Stimulated activated CD8-positive, alpha-beta memory T cell treated with anti-CD3 and anti-CD28 coated beads, Interleukin-12 subunit alpha, Interleukin-12 subunit beta, amount 100 ng/mL, for 4 hours (primary cell): ENCODE measurements at places on chromosomes 12 and 14.

- no peak for DNase-seq
Observed at GRCh38 chr14:100106250-100107112, 41.3 kb downstream of the EVL start.

- no peak for DNase-seq
Observed at GRCh38 chr14:76136476-76137110, 15.1 kb upstream of the GPATCH2L start.

DNA sequence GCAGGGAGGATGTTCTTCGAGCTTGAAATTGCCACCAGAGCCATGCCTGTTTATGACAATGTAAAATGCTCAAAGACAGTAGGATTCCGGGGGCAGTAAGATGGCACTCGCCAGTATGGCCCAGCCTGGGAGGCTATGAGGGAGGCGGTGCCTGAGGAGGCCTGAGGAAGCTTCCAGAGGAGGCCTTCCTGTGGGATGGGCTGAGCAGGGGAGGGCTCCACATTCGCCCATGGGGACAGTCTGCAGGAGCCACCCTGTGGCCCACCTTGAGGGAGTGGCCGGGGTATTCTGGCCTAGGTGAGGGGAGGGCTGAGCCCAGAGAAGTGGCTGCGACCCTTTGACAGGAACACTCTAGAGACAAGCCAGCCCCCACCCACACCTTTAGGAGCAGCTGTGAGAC lies 50.7 kb downstream of the IQSEC3 start:
- no peak for DNase-seq

DNA sequence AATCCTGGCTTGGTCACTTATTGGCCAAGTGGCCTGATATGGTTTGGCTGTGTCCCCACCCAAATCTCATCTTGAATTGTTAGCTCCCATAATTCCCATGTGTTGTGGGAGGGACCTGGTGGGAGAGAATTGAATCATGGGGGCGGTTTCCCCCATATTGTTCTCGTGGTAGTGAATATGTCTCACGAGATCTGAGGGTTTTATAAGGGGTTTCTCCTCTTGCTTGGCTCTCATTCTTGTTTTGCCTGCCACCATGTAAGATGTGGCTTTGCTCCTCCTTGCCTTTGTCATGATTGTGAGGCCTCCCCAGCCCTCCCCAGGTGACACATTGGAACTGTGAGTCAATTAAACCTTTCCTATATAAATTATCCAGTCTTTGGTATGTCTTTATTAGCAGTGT lies 18.8 kb upstream of the P2RX4 start:
- DNase-seq, result no peak

GRCh38 chr14:77897374-77897773 lies 97.5 kb downstream of the ADCK1 start:
- no peak for DNase-seq

GRCh38 chr14:65242732-65243134 lies 140.4 kb upstream of the MAX start:
- no peak for DNase-seq

- DNase-seq, result no peak
Observed at GRCh38 chr12:124694250-124694649, 126.8 kb upstream of the NCOR2 start.

GRCh38 chr12:56086096-56086495 lies 6.1 kb downstream of the ERBB3 start:
- no peak for DNase-seq

GRCh38 chr14:100304825-100305323 lies 1.4 kb downstream of the SLC25A29 start:
- no peak for DNase-seq

DNA sequence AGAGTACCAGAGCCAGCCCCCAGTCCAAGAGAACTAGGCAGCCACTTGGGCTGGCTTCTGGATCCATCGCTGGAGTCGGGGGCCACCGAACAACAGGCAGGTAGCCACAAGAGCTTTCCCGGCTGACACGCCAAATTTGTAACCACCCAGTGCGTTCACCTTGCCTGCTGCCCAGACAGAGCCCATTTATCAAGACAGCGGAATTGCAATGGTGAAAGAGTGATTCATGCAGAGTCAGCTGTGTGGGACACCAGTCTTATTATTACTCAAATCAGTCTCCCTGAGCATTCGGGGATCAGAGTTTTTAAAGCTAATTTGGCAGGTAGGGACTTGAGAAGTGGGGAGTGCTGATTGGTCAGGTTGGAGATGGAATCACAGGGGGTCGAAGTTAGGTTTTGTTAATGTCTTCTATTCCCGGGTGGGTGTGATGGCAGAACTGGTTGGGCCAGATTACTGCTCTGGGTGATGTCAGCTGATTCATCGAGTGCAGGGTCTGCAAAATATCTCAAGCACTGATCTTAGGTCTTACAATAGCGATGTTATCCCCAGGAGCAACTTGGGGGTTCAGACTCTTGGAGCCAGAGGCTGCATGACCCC lies 64.3 kb downstream of the PDE6H start:
- no peak for DNase-seq

- DNase-seq, result no peak
Observed at GRCh38 chr14:101471723-101472517, 89.4 kb upstream of the DIO3 start.

DNA sequence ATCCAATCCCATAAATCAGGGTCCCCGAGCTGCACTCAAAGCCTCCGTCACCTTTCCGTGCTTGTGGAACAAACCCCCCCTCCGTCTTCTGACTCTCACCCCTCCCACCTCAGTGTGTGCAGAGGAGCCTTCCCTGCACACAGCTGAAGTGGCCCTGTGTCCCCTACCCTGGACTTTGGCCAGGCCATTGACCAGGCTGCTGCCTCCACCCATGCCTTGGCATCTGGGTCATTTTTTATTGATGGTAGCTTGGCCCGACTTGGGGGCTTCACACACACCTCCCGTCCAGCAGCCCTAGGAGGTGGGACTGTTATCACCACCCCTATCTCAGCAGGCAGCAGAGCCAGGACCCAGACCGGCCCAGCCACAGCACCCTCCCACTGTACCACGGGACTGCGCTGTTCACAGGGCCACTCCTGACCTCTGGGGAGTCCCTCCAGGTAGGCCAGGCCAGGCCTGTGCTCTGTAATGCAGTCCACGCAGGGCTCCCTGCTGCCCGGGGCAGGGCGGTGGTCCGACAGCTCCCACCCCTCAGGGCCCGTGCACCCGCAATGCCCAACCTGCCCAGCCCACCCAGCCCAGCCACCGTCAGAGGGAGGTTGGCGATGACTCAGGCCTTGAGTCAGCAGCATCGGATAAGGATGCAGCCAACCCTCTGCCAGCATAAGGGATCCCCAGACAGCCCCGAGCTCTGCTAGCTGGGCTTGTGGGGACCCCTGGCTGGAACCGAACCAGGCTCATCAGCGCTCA lies 9.2 kb upstream of the INF2 start:
- DNase-seq, result no peak

- no peak for DNase-seq
Observed at GRCh38 chr14:99260587-99261551, 11.1 kb downstream of the BCL11B start.

- no peak for DNase-seq
Observed at GRCh38 chr14:89137526-89138163, 279.4 kb downstream of the FOXN3 start.

GRCh38 chr12:116336542-116337065 lies 59.1 kb upstream of the MED13L start:
- DNase-seq, result no peak

- no peak for DNase-seq
Observed at GRCh38 chr14:91012045-91012444, 48.4 kb downstream of the RPS6KA5 start.

- no peak for DNase-seq
Observed at GRCh38 chr12:130372936-130373335, 35.2 kb downstream of the PIWIL1 start.

- DNase-seq, result no peak
Observed at GRCh38 chr12:119225454-119225853, 46.7 kb downstream of the HSPB8 start.

GRCh38 chr14:99101855-99102461 lies 170.0 kb downstream of the BCL11B start:
- DNase-seq, result no peak

DNA sequence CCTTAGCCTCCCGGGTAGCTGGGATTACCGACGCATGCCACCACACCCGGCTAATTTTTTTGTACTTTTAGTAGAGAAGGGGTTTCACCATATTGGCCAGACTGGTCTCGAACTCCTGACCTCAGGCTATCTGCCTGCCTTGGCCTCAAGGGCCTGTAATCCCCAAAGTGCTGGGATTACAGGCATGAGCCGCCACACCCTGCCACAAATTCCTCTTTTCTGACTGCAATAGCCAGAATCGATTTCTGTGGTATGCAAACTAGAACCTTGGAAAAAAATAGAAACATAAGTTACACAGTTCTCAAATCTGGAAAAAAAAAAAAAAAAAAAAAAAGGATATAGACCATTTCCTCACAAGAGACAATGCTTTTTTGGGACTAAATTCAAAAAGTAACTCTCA lies 184.6 kb upstream of the EGLN3 start:
- DNase-seq, result no peak

- DNase-seq, result no peak
Observed at GRCh38 chr14:89356927-89357326, 60.1 kb downstream of the FOXN3 start.

GRCh38 chr12:132407451-132407961 lies 78.1 kb upstream of the GALNT9 start:
- no peak for DNase-seq

- no peak for DNase-seq
Observed at GRCh38 chr14:79515158-79515557, 696.1 kb downstream of the DIO2 start.

- no peak for DNase-seq
Observed at GRCh38 chr12:16198884-16199283, 78.6 kb downstream of the SLC15A5 start.

DNA sequence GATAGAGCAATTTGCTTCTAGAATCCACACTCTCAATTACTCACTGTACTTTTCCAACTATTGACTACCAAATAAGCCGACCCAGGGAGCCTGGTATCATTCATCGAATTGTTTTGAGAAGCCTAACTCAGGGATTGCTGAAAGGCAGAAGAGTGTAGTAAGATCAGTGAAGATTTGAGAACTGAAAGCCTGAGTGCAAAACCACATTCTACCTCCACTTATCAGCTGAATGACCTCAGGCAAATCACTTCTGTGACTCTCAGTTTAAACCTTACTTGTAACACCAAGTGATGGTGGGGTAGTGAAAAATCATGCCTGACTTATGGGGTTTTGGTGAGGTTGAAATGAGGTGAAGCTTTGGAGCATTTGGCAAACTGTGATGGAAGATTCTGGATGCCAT lies 126.1 kb upstream of the MAX start:
- DNase-seq, result no peak

- no peak for DNase-seq
Observed at GRCh38 chr14:51554339-51554920, 97.3 kb upstream of the FRMD6 start.

- DNase-seq, result no peak
Observed at GRCh38 chr12:4847713-4848112, 62.0 kb upstream of the KCNA1 start.

DNA sequence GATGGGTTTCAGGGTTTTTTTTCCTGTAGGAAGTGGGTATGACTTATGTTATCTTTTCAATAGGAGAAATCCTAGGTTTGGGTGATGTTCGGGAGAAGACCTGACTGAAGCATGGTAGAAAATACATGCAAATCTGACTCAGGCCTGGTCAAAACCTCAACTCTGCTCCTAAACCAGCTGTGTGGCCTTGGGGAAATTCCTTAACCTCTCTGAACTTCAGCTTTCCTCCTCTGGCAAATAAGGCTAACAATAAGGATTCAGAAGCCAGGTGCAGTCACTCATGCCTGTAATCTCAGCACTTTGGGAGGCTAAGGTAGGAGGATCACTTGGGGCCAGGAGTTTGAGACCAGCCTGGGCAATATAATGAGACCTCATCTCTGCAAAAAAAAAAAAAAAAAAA lies 148.5 kb downstream of the PHETA1 start:
- DNase-seq, result no peak

- DNase-seq, result no peak
Observed at GRCh38 chr14:33475623-33476022, 475.3 kb downstream of the EGLN3 start.

GRCh38 chr12:39077226-39077625 lies 171.8 kb upstream of the CPNE8 start:
- no peak for DNase-seq

DNA sequence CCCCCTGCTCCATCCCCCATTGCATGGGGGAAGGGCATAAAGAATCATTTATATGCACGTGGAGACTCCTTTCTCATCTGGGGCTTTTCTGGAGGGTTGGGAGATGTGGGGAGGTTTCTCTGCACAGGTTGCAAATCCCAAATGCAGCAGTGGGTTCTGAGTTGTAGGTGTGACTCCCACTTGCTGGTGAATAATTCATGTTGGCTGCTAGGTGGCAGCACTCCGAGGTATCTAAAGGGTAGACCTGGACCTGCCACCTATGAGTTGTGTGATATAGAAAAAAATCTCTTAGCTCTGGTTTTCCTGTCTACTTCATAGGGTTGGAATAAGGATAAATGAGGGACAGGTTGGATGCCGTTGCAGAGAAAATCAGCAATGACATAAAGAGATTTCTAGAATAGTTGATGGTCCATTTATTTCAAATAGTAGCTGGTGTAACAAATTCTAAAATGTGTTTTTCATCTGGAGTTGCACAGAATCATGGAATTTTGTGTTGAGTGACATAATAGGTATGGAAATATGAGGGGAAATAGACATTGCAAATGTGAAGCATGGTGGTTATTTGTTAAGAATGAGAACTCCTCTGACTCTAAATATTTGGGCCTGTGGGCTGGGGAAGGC lies 4.6 kb downstream of the MARCHF9 start:
- DNase-seq, result no peak

GRCh38 chr12:46492471-46493085 lies 120.0 kb upstream of the SLC38A2 start:
- DNase-seq, result no peak

- no peak for DNase-seq
Observed at GRCh38 chr12:95326445-95326844, 108.8 kb downstream of the VEZT start.

- DNase-seq, result no peak
Observed at GRCh38 chr12:11746024-11746771, 96.7 kb downstream of the ETV6 start.

DNA sequence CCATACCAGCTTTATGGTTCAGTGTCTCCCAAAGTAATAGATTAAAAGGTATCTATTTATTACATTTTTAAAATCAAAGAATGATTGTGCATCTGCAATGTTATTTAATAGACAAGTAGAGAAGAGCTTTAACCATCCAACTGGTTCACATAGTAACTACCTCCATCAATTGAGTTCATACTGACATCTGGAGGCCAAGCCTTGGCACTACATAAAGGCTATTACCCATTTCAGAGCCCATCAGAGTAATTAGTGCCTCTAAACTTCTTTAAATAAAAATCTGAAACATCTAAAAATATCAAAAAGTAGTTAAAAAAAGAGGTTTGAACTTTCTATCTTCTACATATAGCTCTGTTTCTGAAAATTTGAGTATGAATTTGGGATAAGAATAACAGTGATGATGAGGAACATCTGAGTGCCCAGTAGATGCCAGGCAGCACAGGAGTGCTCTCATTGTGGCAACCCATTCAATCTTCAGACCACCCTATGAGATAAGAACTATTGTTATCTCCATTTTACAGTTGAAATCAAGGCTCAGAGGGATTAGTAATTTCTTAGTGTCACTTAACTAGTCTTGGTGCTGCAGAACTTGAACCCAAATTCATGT lies 132.9 kb upstream of the DAAM1 start:
- no peak for DNase-seq
